ENCODE measurements at places on chromosomes 2 and 18. TPM values are rescaled to one million over a fixed set of nuclear protein-coding genes. Genes with fewer than 3 reads are reported as not detected.

The FSIP2 gene
- total RNA-seq = 0.37 TPM

The CCDC68 gene
- total RNA-seq = 2.0 TPM

The GMPPA gene
- total RNA-seq = 43.7 TPM

The DTNA gene
- 31.6 TPM for total RNA-seq

The DCC gene
- not detected for total RNA-seq

The FBXO15 gene
- total RNA-seq = 0.37 TPM

The NPHP1 gene
- total RNA-seq = 5.5 TPM

The KLHL14 gene
- total RNA-seq = not detected

The RUFY4 gene
- total RNA-seq = not detected

The CYP27A1 gene
- 3.7 TPM for total RNA-seq

The MGAT4A gene
- not detected for total RNA-seq

The TRIM54 gene
- not detected for total RNA-seq

The SGPP2 gene
- not detected for total RNA-seq

The HOXD8 gene
- 10.0 TPM for total RNA-seq

The PHLPP1 gene
- total RNA-seq = 10.2 TPM

The VWA3B gene
- total RNA-seq = not detected

The RAB17 gene
- total RNA-seq = not detected

The DSC3 gene
- under 0.01 TPM for total RNA-seq

The TUBB8B gene
- not detected for total RNA-seq

The RTTN gene
- 15.8 TPM for total RNA-seq

The RSAD2 gene
- total RNA-seq = 0.37 TPM

The PROKR1 gene
- not detected for total RNA-seq

The ACTG2 gene
- not detected for total RNA-seq

The POTEJ gene
- total RNA-seq = not detected

The IRS1 gene
- 21.3 TPM for total RNA-seq

The SIGLEC15 gene
- 5.1 TPM for total RNA-seq

The NT5C1B gene
- total RNA-seq = not detected

The BMP10 gene
- total RNA-seq = not detected

The ONECUT2 gene
- total RNA-seq = under 0.01 TPM

The CDH2 gene
- total RNA-seq = 1.1 TPM

The ALS2 gene
- total RNA-seq = 28.7 TPM

The CTLA4 gene
- not detected for total RNA-seq

The GAL3ST2 gene
- not detected for total RNA-seq

The RAPH1 gene
- total RNA-seq = 28.2 TPM

The HRH4 gene
- total RNA-seq = under 0.01 TPM

The LYG1 gene
- total RNA-seq = 0.20 TPM

The KCNK3 gene
- total RNA-seq = not detected

The NRP2 gene
- total RNA-seq = 2.5 TPM

The ZNF521 gene
- total RNA-seq = 41.1 TPM

The UGT1A10 gene
- total RNA-seq = not detected

The RAB6C gene
- not detected for total RNA-seq

The RNF125 gene
- 2.3 TPM for total RNA-seq

The PSTPIP2 gene
- total RNA-seq = 3.5 TPM

The FBLN7 gene
- total RNA-seq = 1.8 TPM

The TXNDC2 gene
- under 0.01 TPM for total RNA-seq

The EHD3 gene
- 14.7 TPM for total RNA-seq

The SULT1C4 gene
- total RNA-seq = not detected

The NAT8 gene
- not detected for total RNA-seq

The MALT1 gene
- total RNA-seq = 13.6 TPM

The CNNM3 gene
- total RNA-seq = 5.1 TPM

The FER1L5 gene
- total RNA-seq = 0.39 TPM

The CYS1 gene
- 0.20 TPM for total RNA-seq

The NEU2 gene
- total RNA-seq = not detected

The BOLL gene
- total RNA-seq = not detected

The FOXD4L1 gene
- not detected for total RNA-seq
